ENCODE measurements at places on chromosomes 16 and 17.

DNA sequence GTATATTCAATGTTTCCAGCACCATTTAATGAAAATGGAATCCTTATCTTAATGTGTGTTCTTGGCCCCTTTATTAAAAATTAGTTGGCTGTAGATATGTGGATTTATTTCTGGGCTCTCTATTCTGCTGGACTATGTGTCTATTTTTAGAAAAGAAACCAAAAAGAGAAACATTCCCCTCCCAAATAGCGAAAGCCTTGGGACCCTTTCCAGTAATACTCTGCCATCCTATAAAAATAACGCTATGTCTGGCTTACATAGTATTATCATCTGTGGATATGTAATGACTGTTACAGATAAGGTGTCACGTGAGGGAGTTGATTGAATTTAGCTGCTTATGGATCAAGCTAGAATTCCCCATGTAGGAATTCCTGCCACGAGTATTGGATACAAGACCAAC, 279.3 kb upstream of the KIF2B start:
- DNase-seq = no peak

DNA sequence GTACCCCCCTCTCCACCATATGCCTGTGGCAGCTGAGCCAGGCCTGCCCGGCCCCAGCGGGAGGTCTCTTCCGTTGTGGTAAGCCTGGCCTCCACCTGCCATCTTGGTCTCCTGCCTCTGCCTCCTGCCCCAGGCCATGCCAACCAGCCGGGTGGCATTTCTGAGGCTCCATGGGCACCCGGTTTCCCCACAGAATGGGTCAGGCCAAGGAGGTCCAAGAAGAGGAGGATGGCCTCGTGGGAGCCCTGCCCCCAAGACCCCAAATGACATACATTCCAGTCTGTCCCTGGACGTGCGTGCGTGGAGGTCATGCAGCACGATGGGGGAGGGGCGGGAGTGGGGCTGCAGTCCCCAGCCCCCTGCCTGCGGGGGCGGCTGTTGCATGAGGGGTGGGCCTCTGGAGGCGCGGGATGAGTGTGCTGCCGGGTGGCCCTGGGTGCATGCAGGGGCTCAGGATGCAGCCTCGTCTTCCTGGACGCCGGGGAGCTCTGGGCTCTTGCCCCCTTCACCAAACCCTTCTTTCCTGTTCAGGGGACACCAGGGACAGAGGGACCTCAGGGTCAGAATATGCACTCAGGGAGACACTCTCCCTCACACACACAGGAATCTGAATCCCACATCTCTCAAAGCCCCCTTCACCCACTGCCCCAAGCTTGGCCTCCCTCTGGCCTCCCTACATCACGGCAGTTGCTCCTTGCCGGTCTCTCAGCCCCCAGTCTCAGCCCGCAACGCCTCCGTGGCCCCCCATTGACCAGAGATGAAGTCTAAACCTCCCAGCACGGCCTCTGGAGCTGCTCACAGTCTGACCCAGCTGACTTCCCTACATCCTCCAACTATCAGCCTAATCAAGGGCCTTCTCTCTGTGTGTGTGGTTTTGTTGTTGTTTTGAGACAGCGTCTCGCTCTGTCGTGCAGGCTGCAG, 16.0 kb upstream of the NCBP3 start:
- DNase-seq = no peak

- no peak for DNase-seq
These were observed 415.3 kb upstream of the C16orf82 start for GRCh38 chr16:26651464-26651863.

DNA sequence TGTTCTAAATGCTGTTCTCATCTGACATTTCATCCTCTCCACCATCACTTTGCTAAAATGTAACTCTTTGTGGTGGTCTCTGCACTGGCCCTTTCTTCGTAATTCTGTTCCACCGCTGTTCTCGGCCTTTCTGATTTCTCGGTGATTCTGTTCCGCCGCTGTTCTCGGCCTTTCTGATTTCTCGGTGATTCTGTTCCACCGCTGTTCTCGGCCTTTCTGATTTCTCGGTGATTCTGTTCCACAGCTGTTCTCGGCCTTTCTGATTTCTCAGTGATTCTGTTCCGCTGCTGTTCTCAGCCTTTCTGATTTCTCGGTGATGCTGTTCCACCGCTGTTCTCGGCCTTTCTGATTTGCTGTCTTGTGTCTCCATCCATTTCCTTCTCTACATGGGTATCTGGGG, 12.3 kb downstream of the FOXF1 start:
- DNase-seq = no peak

GRCh38 chr17:34721326-34721725, 141.9 kb downstream of the TMEM132E start:
- no peak for DNase-seq

Data from left kidney (tissue), 8 donors.